ENCODE measurements at places on chromosomes 1 and 21.

DNA sequence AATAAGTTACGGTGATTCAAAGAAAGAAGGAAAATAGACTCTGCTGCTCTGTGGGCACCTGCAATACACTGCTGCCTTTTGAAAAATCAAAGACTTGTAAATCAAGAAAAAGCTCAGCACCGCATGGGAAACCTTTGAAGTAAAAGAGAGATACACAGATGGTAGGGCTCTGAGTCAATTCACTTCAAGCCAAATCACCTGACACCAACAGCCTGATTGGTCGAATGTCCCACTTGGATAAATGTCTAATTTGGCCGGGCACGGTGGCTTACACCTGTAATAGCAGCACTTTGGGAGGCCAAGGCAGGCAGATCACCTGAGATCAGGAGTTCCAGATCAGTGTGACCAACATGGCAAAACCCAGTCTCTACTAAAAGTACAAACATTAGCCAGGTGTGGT is 19.2 kb upstream of the RCAN3 start:
- DNase-seq: no peak

DNA sequence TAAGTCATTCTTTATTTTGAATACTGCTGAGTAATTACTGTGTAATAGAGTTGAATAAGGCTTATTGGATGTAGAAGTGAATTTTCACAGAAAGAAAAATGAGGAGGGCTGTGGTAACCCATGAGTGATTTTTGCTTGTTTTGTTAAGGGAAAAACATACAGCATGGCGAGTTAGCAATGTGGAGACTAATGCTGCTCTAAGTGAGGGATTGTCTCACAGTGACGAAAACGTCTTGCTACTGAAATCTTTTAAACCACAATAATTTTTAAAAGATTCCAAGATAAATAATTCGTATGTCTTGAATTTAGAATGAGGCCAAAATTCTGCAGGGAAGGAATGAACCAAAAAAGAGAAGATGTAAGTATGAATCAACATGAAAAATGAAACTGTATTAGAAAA is 16.2 kb upstream of the PLA2G4A start:
- DNase-seq: no peak

- no peak for DNase-seq
These were observed 27.2 kb downstream of the SSBP3 start for GRCh38 chr1:54378874-54379554.

DNA sequence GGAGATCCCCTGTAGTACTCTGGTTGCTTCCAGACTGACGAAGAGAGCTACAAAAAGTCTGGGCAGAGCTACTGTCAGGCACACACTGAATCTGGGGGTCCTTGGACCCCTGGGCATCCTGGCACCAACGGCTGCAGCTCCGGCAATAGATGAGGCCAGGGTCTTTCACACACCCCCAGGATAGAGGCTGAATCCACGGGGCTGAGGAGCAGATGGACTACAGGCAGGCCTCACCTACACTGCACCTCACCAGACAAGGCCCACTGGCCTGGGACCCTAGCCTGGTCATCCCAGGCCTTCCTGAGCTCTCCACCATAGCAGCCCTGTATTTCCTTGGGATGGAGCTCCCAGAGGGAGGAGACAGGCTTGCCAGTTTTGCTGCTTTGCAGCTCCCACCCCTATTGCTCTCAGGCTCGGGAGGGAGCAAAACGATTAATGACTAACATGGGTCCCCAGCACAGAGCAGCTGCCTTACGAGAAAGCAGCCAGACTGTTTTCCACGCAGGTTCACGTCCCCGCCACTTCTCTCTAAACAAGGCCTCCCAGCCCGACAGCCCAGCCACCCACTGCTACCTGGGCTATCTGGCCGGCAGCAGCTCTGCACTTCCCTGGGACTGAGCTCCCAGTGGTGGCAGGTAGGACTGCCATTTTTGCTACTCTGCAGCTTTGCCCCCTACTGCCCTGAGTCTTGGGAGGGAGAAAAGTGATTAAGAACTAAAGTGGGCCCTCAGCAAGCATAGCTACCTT is 1022.5 kb upstream of the ADGRL2 start:
- DNase-seq: no peak

DNA sequence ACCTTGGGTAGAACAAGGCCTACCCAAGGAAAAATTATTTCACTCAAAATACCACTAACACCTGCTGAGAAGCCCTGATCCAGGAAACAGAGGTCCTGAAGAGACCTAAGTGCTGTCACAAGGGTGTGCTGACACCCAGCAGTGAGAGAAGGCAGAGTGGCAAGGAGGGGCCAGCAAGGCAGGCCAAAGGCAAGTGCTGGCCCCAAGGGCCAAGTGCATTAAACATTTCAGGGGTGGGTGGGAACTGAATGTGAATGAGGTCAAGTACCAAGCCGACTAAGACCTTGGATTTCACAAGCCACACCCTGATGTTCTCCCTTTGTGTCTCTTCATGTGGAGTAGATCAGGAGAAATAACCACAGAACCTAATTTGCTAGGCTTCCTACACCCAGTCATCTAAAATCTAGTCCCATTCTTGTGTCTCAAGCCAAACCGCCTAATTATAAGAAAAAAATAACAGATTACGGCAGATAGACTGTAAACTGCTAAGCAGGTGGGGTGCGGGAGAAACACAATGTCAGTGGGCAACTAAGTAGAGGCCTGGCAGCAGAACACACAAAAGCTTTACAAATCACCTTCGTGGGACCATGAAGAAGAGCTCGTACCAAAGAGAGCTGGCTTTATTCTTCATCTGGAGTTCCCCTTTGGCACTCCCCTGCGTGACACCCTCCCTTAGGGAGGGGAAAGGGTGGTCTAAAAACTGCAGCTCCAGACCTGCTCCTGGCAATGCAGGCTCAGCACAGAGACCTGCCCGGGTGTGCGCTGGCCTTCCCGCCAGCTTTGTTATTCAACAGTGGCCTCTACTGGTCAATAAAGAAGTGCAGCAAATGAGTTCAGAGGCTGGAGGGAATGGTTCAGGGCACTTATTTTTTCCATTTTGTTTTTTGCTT is 8.7 kb downstream of the UBE2G2 start:
- DNase-seq: peak; percentile 81

GRCh38 chr1:240100371-240100934 is 8.8 kb downstream of the FMN2 start:
- no peak for DNase-seq

GRCh38 chr21:31196724-31197123 is 147.3 kb downstream of the TIAM1 start:
- DNase-seq: no peak

DNA sequence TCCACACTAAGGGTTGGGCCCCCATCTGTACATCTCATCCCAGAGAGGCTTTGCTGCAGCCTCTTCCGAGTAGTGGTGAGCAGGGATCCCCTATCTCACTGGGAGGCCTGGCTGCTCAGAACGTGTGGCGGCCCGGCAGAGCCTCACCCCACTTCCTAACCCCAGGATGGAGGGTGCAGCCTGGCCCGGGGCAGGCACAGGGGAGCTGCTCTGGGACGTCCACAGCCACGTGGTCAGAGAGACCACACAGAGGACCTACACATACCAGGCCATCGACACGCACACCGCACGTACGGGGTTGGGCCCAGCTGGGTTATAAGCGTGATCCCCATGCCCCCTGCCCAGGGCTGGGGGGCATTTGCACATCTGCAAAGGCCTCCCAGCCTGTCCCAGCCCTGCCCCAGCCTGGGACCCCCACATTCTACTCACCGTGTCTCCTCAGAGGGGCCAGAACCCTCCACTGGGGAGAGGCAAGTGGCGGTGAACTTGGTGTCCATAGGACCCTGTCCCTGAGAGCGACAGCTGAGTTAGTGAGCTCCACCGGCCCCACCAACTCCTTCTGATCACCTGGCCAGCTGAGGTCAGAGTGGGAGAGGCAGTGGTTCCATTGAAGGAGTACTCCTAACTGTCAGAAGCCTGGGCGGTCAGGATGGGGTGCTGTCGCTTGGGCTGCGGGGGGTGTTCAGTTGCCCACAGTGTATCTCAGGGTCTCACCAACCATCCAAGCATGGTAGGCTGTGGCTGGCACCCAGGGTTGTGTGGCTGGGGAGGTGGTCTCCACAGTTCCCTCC is 41.2 kb downstream of the TRIM11 start:
- DNase-seq: no peak

DNA sequence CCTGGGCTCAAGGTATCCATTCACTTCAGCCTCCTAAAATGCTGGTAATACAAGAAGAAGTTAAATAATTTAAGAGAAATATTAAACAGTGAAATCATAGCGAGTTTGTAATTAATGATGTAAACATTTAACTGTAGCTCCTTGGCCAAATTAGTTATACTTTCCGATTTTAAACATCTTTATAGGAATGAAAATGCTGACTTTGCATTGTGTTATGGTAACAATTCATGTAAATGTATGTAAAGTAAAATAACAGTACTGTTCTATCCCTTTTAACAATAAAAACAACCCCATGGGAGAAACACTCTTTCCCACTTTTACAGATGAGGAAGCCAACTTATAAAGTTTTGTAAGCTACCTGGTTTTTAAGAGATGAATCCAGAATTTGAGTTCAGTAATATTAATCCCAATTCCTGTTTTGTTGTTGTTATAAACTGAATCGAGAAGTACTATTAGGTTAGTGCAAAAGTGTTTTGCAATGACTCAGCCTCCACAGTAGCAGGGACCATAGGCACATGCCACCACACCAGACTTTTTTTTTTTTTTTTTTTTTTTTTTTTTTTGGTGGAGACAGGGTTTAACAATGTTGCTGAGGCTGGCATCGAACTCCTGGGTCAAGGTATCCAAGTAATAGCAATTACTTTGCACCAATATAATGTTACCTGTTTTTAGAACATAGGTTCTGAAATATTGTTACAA is 1360.4 kb downstream of the BRINP3 start:
- DNase-seq: no peak

GRCh38 chr1:45411510-45411899 is 71.3 kb upstream of the MUTYH start:
- no peak for DNase-seq

- no peak for DNase-seq
These were observed 63.0 kb downstream of the ALPL start for GRCh38 chr1:21572221-21572620.

- no peak for DNase-seq
These were observed 162.0 kb downstream of the KIF26B start for GRCh38 chr1:245316784-245317183.
